ENCODE measurements at places on chromosomes 4 and X.

- no peak for DNase-seq
These were observed 148.7 kb upstream of the TBC1D9 start for GRCh38 chr4:140904904-140905303.

DNA sequence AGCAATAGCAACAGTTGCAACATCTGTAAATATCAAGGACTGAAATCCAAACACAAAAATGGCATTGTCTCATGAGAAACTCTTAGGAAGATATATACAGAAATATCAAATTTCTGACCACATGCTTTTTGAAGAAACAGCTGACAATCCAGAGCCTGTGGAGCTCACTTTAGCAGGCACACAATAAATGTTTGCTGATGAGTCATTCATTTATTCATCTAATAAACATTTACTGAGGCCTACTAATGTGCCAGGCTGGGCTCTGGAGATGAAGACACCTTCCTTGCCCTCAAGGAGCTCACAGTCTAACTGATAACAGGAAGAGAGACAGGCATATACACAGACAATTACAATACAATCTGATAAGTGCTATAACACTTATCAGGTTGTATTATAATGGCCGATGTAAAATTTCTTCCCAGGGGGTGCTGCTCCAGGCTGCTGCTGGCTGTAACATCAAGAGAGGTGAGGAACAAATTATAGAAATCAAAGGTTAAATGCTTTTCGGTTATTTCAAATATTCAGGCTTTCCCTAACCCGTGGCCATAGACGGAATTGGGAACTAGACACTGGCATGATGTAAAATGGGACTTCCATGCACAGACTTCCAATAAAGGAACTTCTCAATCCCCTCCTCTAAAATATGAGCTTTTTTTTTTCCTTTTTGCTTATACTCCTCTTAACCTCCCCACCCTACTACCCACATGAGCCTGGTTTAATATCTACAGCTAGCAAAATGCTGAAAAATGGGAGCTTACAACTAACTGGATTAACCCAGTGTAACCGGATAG lies 16.8 kb upstream of the ZCCHC13 start:
- DNase-seq: no peak

DNA sequence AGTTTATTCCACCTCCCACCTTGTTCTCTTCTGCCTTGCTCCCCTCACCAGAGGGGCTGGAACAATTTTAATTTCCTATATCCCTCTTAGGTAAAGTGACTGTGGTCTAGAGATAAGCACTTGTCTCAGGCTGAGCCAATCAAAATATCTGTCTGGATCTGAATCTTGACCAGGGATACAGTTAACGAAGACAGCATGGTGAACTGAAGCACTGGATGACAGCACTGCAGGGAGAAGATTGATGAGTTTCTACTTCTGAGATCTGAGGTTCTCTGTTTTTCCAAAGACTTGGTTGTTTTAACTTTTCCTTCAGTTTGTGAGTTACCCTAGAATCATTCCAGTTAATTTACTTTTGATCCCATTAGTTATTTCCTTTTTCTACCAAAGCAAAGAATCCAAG lies 13.2 kb downstream of the GNPDA2 start:
- DNase-seq: no peak

DNA sequence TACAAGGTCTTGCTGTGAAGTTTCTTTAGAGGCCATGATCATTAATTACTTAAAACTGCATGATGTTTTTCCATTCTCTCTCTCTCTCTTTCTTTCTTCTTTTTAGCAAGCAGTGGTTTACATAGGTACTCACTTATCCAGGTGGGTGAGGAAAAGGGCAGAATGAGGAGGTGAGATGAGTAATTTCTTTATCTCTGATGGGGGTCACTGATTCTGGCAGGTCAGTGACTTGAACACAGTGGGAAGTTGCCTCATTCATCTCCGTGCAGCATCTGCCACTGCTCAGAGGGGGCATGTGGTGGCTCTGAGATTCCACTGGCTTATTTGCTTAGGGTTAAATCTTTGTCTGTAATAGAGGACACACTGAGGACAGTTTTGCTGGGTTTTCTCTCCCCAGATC lies 62.6 kb downstream of the FAM114A1 start:
- no peak for DNase-seq

DNA sequence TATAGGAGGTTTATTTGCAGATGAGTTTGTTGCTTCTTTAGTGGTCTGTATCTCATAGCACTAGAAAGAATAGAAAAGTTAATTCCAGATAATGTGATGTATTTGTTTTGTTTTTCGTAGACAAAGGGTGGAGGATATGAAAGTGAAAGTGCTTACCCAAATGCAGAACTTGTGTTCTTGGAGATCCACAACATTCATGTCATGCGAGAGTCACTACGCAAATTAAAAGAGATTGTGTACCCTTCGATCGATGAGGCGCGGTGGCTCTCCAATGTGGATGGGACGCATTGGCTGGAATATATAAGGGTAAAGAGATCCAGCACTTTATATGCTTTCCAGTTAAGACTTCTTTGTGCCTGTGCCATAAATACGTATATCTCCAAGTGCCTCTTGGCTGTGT lies 43.3 kb downstream of the MTMR1 start:
- no peak for DNase-seq

- no peak for DNase-seq
These were observed 248.1 kb upstream of the PPARGC1A start for GRCh38 chr4:24137671-24138601.

DNA sequence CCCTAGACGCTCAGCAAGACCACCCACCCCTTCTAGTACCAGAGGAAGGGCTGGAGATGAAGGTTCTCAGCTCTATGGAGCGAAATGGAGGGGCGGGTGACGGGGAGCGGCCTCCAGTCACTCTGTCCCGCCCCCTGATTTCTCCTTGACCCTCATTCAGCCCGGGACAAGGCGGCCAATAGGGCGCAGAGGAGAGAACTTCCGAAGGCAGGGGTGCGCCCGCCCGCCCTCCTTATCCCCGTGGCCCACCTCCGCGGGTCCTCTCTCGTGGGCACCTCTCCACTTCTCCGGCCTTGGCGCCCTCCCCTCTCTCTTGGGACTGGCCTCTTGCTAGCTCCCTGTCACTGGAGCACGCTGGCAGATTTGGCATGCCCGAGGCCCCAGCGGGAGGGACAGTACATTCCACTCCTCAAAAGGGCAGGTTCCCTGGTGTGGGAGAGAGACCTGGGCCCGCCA lies 1.1 kb upstream of the SEPTIN6 start:
- DNase-seq: no peak

GRCh38 chrX:136199365-136199764 lies 51.8 kb downstream of the MAP7D3 start:
- DNase-seq: no peak

- no peak for DNase-seq
These were observed 90.4 kb upstream of the VCX3B start for GRCh38 chrX:8374041-8374825.

GRCh38 chrX:44876086-44876485 lies 3.1 kb downstream of the KDM6A start:
- DNase-seq: no peak

- DNase-seq: no peak
These were observed 11.2 kb upstream of the AMOT start for GRCh38 chrX:112851806-112852205.

DNA sequence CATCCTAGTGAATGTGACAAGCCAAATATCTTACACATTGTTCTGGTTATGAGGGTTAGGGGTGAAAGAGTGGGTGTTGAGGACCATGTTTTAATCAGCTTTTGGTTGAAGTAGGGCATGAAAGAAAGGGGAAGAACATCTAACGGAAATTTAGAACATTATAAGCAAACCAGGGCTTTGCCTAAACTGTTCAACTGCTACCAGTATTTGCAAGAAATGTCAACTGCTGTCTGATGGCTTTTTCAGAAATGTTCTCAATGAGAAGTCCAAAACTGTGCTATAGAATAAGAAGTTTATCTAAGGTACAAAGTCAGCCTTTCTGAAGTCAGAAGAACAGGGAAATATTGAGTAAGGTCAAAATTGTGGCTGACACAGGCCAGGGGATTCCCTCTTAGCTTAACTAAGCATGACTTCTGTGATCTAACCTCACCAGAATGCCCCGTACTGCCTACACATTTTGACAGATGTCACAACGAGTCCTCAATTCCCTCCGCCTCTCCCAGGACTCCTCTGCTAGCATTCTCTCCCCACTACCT lies 67.1 kb downstream of the DTHD1 start:
- DNase-seq: no peak

DNA sequence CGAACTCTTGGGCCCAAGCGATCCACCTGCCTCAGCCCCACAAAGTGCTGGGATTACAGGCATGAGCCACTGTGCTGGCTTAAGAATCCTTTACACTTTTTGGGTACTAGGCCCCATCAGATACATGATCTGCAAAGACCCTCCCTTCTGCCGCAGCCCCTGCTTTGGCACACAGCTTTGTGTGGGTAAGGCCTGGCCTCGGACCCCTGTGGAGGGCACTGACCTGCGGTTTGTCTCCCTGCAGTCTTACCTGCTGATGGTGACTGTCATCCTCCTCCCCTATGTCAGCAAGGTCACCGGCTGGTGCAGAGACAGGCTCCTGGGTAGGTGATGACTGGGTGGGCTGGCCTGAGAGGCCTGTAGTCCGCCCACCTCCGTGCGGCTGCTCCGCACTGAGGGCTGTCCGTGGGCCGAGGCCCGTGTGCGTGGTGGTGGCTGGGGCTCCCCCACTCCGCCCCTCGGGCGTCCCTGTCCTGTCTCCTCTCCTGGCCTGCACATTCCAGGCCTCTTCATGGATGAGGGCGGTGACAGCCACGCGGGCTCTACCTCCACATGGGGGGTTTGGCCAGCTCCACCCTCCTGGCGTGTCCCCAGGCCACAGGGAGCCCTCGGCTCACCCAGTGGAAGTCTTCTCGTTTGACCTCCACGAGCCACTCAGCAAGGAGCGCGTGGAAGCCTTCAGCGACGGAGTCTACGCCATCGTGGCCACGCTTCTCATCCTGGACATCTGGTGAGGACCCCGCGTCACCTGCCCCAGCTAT lies 18.0 kb downstream of the DGKQ start:
- DNase-seq: no peak

- DNase-seq: peak; percentile 91
These were observed 32.7 kb downstream of the MFAP3L start for GRCh38 chr4:169993531-169993930.

- DNase-seq: no peak
These were observed 56.2 kb upstream of the PJA1 start for GRCh38 chrX:69221239-69222102.

GRCh38 chr4:116469582-116469981 lies 615.8 kb downstream of the TRAM1L1 start:
- DNase-seq: no peak

DNA sequence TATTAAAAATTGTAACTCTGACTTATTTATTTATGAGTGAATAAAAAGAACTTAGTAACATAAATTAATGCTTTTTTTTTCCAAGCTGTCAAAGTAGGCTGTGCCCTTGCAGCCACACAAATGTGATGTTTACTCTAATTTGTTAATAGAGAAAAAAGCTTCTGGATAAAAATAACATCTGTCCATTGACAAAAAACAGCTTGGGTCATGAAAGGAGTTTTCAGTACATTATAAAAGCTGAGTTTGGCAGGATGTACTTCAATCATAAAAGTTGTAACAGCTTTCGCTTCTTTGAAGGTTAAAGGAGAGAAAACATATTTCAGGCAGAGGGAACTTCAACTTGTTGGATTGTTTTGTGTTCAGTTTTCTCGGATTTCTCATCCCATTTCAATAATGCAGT lies 105.6 kb downstream of the SLC4A4 start:
- DNase-seq: no peak

DNA sequence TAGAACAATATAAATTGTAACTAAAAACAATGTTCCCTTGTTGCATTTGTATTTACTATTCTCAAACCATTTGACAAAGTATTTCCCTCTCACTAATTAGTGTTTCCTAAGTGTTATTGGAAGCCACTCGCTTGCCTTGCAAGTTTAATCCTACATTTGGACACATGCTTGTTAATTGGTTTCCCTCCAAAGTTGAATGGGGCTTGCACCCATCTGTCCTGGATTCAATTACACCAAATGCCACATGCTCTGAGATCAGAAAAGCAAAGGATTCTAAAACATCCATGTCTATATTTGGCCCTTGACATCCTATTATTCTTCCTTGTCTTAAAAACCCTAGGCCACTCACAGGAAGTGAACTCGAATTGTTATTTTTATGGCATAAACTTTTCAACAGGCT lies 146.6 kb downstream of the AMELX start:
- DNase-seq: no peak

- DNase-seq: no peak
These were observed 218.5 kb downstream of the APBB2 start for GRCh38 chr4:40995850-40996249.

DNA sequence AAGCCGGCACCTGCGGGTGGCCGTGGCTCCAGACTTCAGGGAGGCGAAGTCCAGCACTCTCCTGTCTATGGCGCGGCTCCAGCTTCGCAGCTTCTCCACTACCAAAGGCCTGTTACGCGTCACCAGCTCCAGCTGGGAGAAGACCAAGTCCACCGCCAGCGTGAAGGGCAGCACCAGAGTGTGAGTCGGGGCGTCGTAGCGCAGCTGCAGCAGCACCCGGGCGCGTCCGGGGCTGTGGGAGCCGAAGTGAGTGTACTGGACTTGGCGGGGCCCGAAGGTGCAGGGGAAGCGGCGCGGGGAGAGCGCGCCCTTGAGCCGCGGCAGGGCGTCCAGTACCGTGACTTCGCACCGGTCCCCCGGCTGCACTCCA lies 444 bp downstream of the FREM3 start:
- no peak for DNase-seq

DNA sequence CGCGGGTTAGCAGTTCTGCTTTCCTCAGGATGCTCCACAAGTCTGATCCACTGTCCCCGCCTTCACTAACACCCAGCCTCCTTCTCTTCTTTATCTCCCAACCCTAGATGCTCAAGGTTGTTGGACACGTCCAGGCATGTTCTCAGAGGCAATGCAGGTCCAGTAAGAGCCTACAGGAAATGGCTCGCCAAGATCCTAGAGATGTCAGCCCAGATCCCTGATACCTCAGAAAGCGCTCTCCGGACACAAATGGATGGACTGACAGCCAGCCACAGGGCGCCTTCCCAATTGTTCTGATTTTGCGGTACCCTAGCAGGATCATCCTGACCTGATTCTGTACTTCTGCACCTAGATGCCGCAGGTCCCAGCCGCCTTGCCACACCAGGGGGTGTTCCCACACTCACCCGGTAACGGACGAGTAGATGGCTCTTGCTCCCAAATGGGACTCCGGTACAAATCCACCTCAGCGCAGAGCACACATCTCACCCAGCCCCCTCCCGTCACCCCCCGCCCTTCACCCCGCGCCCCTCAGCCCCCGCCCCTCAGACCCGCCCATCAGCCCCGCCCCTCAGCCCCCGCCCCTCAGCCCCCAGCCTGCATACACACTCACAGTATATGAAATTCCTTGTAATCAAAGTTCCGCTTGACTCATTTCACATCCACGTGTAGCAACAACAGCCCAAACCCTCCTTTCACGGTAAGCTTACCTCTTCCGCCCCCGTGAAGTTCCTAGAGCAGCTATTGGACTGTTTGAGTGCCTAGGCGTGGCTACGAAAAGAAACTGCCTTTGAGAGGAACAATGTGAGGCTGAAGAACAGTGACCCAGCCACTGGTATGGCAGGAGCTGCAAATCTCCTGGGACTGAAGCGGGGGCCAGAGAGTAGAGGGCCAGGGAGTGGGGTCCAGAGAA lies at the start of gene EDA2R:
Gene EDA2R, minus strand, starts transcription at position 488 of the 910 bp plus-strand sequence. CDS start 23,058 bp downstream, outside the sequence.
- DNase-seq: no peak

GRCh38 chr4:185207466-185207865 lies 1.9 kb upstream of the SNX25 start:
- DNase-seq: no peak

GRCh38 chr4:52588771-52589591 lies 70.1 kb downstream of the USP46 start:
- DNase-seq: no peak
